ENCODE measurements at places on chromosomes 7 and 10.

- no peak for DNase-seq
These were observed 17.9 kb downstream of the RSBN1L start for GRCh38 chr7:77714195-77714594.

DNA sequence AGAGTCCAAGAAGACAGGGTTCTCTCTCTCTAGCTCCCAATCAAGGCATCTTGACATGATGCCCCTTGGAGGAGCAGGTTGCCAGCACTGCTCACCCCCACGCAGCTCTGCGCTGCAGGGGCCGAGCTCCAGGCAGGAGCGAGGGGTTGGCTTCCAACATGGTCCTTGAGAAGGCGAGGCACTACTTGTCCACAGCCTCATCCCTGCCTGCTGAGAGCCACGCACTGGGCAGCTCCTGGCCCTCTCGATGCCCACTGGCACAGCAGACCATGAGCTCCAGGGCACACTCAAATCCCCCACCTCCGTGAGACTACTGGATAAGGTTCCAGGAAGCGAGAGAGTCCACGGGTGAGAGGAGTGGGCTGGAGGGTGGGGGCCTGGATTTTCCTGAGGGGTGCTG is 31.1 kb downstream of the RAMP3 start:
- no peak for DNase-seq

DNA sequence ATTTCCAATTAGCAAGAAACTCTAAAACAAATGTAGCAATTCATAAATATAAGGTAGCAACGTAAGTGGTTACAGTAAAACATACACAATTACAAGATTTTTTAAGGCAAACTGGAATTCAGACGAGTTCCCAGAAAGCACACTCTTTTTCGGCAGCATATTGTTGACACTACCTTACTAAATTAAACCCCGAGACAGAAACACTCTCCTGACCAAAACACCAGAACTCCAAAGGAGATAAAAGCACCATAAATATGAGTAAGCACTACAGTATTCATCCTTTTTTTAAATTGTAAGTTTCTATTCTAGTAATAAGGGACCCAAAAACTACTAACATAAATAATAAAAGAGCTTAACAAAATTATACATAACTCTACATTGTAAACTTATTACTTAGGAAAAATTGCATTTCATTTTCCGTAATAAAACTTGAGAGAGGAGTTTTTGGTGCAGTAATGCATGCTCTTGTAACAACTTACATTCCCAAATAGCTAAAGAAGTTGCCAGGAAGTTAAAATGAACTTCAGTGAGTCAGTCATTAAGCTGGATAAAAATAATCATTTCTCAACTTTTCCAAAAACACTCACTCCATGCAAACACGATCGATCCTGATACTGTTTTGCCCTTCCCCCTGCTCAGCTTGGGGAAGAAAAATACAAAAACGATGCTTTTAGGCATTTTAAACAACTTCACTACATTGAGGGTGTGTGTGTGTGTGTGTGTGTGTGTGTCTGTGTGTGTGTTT is 2.0 kb downstream of the PIP4K2A start:
- no peak for DNase-seq

GRCh38 chr10:110610308-110610774 is 33.8 kb upstream of the RBM20 start:
- peak; percentile 70 for DNase-seq

GRCh38 chr10:71337219-71337701 is 18.2 kb downstream of the SLC29A3 start:
- no peak for DNase-seq
